ENCODE measurements at places on chromosomes 5 and 9.

DNA sequence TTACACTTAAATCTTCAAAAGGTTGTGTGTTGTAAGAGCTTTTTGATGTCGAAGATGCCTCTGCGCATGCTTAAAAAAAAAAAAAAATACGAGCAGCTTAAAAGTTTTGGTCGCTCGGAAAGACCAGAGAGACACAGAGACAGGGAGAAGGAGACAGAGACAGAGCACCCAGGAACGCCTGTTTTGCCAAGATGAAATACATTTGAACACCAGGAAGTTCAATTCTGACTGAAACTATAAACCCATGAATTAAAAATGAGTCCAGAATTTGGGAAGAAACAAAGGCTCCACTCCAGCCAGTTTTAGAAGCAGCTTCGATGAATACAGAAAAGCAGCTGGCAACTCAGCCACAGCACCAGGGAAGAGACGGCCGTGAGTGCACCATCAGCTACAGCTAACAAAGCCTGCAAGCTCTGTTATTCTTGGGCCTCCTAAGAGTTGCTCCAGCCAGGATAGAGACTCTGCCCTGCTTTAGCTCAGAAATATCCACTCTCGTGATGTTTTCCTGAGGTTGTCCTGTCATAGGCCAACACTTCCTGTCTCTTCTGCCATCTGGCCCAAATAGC lies 2.5 kb upstream of the ZNF474 start:
- DNase-seq: no peak

DNA sequence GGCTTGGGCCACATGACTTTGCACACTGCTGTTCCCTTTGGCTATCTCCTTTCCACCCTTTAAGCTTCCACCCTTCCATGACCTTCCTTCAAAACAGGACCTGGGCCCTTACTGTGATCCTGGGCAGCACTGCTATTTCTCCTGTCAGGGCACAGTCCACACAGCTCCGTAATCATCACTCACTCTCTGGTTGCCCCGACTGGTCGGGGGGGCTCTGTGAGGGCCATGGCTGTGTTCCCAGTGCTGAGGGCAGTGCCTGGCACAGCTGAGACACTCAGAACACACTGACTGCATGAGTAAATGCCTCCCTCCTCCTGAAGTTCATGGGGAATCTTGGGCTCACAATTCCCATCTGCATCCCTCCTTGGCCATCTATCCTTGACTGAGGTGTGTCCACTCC lies 12.2 kb downstream of the TRAF1 start:
- DNase-seq: no peak

DNA sequence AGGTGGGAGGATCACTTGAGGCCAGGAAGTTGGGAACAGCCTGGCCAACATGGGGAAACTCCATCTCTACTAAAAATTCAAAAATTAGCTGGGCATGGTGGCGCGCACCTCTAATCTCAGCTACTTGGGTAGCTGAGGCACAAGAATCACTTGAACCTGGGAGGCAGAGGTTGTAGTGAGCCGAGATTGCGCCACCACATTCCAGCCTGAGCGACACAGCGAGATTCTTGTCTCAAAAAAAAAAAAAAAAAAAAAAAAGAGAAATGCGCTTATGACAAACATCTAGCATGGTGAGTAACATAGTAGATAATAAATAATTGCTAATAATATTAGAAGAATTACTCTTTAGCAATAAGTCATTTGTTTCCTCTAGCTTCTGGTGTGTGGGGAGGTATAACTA lies 25.9 kb downstream of the RUSC2 start:
- no peak for DNase-seq

- DNase-seq: no peak
Measured at GRCh38 chr5:12183003-12183402, 278.8 kb upstream of the CTNND2 start.

- DNase-seq: no peak
Measured at GRCh38 chr5:42991404-42992087, 48.6 kb downstream of the ANXA2R start.

DNA sequence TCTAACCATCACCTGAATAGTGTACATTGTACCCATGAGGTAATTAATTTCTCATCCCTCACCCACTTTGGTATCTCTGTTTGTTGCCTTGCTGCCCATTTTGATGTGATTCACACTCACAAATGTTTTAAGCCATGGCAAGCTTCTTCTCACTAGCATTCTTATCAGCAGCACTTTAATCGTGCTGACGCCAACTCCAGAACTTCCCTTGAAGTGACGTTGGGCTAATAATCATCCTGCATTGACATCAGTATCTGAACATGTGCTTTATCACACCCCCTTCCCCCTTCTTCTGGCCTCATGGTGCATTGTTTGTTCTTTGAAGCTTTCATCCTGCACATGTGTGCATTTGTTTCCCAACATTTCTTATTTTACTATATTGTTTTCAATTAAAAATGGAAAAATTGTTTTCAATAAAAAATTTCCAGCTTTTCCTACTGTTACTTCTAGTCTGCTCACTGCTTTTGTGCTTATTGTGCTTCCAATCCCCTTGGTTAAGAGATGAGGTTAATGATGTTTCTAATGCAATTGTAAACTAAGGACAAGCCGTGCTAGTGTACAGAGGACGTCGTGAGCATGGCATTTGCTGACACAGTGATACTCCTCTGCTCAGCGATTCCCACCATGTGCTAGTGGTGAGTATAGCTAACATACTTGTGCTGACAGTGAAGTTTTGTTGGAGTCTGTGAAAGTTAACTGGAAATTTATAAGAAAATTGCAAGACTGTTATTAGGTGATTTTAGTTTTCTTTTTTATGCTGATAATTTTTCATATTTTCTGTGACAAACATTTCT lies 238.5 kb downstream of the KDM4C start:
- no peak for DNase-seq

DNA sequence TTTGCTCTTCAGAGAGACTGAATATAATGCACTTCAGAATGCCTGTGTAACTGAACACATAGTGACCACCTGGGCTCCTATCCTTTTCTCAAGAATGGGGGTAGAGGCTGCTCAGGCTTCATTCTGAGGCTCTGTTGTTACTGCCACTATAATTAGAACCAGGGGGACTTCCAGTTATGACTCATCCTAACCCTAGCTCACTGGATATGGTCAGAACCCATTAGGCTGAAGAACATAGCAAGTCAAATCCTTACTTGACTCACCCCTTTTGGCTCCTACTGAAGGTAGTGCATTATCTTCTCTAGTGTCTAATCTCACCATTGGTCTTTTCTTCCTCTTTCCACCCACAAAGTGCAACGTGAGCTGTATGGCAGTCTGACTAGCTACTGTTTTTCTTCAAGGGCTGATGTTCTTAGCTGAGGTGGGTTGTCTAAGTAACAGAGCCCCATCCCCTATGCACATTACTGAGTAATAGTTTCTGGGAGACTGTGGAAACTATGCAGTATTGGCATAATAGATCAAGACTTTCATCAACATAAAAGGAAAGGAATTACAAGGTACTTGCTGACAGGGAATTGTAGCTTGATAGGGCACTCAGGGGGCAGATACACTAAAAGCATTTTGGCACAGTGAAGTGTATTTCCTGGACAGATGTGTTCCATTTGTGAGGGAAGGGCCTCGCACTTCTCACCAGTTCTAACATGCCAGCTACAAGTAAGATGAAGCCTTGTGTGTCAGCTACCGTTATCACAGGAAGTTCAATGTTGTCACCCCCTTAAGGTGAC lies 431.0 kb upstream of the MEF2C start:
- no peak for DNase-seq

- no peak for DNase-seq
Measured at GRCh38 chr5:126615286-126615685, 14.5 kb downstream of the PHAX start.

DNA sequence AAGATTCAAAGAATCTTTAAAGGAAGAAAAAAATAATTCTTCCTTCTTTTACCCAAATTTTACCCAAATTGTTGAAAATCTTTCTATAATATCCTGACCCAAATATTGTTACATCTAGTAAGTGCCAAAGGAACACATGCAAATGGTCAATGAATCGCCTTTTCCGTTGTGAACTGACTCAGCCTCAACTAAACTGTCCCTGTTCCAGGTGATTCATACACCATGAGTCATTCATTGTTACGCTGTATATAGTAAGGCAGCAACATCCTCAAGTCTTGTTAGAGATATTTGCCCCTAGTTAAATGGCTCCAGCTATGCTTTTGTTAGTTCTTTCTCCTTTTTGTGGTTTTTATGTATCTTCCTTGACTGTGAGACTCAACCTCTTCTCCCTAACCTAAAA lies 9.7 kb downstream of the PTGER4 start:
- DNase-seq: no peak

DNA sequence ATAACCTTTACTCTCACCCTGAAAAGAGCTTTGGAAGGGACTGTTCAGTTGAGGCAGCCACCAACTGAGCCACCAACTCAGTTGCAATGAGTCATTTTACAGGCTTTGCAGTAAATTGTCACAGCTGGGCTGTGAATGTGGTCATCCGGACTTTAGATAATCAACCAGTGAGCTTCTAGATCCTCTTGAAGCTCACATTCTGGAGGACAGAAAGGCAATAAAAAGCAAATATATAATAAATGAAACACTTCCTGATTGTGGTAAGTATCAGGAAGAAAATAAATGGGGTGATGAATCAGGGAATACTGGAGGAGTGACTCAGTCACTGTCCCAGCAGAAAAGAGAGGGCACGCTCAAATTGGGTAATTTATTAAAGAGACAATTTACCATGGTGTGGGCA lies 13.2 kb upstream of the C5orf58 start:
- no peak for DNase-seq

Data from NCI-H1417 treated with DMSO at 0.1 percent for 48 hours (cell line).